NCI-H510A treated with DMSO at 0.1 percent for 48 hours (cell line): ENCODE measurements at places on chromosomes 12 and 14.
A peak's percentile ranks its signal among the peaks of the same experiment; 100 is the strongest.

- no peak for DNase-seq
These were observed 222.7 kb upstream of the NOVA1 start for GRCh38 chr14:26820572-26820971.

DNA sequence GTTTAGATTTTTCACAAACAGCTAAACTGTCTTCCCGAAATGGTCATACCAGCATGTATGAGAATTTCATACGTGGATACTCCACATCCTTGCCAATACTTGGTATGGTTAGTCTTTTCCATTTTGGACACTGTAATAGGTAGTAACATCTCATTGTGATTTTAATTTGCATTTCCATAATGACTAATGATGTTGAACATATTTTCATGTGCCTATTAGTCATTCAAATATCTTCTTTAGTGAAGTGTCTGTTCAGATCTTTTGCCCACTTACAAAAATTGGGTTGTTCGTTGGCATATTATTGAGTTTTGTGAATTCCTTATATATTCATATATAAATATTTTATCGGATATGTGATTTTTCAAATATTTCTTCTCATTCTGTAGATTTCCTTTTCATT lies 78.0 kb upstream of the GNG2 start:
- no peak for DNase-seq

DNA sequence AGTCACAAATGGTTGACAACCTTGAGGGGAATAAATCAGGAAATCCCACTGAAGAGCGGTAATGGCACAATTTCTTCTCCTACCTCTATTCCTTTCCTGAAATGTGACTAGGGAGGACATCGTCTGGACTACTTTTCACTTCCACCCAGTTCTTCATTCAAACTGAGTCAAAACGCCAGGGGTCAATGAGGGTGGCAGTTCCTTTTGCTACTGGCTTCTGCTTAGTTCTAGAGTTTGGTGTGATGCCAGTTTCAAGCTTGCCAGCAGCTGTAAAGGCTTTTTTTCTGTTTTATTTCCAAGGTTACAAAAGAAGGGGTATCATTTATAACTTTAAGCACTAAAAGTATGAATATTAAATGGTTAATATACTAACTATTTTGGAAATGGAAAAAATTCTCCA lies 286.5 kb downstream of the SOX5 start:
- no peak for DNase-seq

GRCh38 chr14:95961481-95961880 lies 77.7 kb upstream of the C14orf132 start:
- no peak for DNase-seq

GRCh38 chr14:32692441-32692840 lies 246.2 kb upstream of the NPAS3 start:
- no peak for DNase-seq

GRCh38 chr12:42039176-42039575 lies 105.5 kb downstream of the GXYLT1 start:
- no peak for DNase-seq

DNA sequence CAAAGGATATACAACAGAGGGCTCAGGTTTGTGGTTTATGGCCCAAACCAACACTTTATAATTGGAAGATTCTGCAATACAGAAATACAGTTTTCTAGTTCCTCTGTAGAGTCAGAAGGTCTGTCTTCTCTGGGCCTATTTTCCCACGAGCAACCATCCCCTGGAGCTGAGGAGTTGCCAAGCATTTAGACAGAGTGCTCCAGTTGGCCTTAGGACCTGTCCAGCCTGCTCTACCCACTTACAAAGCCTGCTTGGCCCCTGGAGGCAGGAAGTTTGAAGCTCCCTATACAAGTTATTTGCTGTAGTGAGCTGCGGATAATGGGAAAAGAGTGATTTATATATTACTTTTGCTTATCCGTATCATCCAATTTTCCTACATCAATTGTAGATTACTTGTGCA lies 60.8 kb upstream of the HSPB8 start:
- DNase-seq, result no peak

- DNase-seq, result no peak
These were observed 321.1 kb downstream of the NOVA1 start for GRCh38 chr14:26276757-26277156.

DNA sequence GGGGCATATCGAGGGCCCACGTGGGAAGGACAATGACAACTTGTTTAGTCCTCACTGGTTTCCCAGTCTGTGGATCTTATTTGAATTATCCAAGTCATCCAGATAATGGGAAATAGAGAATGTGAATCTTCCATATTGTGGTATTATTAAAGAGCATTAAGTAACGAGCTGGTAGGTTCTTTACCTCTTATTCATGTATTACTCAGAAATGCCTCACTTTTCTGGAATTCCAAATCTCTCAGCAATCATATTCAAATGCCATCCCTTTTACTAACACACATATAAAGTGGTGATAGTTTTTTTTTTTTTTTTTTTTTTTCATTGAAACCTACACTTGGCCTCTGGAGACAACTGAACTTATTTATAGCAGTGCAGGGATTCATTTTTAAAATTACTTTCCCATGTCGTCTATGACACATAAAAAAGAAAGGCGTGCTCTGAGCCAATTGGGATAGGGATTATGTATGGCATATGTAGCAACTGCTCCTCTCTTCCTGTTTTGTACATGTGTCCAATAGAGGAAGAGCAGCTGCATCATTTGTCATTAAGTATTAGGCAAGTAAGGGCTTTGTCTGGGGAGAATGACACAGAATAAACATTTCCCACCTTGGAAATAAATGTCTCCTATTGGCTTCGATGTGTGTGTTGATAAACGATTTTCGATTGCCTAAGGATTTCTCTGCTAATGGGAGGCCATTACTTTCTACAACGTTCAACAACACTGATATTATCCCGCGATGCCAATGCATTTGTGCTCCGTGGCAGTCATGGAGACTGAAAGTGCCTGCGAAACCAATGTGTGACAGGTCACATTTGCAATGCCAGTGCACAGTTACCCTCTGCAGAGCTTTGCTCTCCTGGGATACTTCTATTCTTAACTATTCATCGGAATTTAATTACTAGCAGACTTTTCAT lies 78.6 kb upstream of the IFNG-AS1 start:
- DNase-seq, result no peak

DNA sequence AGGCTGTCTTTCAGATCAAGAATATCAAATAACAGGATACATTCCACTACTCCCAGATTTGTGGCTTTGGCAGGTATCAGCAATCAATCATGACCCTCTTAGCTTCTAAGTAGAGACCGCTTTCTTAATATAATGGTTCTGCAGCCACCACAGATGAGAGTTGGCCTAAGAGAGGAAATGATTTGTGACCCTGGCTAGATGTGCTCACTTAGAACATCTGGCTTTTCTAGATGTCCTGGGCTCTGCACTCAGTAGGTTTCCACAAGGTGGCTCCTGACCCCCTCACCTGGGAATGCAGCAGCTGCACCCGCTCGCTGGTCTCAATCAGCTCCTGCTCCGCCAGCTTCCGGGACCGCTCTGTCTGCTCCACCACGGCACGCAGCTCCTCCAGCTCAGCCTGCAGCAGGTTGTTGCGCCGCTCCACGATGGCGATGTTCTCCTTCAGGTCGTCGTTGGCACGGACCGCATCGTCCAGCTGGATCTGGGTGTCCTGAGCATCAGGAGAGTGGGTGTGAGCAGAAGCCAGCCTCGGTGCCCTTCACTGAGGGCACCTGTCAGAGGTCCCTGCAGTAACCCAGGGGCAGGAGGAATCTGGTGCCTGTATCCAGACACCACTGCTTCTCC lies 8.9 kb downstream of the CMTM5 start:
- DNase-seq, result no peak

- DNase-seq, result no peak
These were observed 1.4 kb downstream of the MMAB start for GRCh38 chr12:109571773-109572505.

DNA sequence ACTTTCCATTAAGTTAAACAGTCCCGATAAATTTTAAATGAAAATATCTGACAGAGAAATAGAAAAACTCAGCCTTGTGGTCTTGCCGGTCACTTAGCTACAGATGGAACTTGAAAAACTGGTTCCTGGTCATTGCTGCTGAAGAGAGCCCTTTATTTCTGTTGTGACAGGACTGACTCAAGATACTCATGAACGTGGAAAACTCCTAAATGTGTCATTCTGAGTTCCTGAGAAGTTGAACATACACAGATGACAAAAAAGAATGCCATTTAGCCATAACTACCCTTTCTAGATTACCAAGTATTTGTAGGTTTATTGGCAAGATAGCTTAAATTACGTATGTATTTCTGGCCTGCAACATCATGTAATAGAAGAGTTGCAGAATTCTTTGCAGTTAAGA lies 134.2 kb downstream of the HMGA2 start:
- peak; percentile 62 for DNase-seq

DNA sequence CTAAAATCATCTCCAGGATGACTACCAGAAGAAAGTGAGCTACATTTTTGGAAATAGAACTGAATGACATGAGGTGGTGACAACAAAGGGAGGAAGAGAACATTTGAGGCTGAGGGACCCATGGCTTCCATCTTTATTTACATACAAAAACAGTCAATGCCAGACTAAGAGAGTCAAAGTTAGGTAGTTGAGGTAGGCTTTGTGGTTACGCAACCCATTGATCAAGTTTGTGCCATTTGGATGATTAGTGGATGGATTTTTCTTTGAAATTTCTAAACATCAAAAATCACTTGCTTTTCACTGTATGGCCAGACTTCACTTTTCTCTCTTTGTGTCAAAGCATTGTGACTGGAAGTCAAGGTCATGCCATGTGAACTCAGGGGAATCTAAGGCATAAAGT lies 22.9 kb downstream of the ASCL1 start:
- no peak for DNase-seq

GRCh38 chr14:24634158-24634557 lies at the start of gene GZMB:
Gene GZMB, minus strand, starts transcription at chr14:24634190. Its CDS starts 30 bp downstream, at chr14:24634160.
- DNase-seq, result no peak

DNA sequence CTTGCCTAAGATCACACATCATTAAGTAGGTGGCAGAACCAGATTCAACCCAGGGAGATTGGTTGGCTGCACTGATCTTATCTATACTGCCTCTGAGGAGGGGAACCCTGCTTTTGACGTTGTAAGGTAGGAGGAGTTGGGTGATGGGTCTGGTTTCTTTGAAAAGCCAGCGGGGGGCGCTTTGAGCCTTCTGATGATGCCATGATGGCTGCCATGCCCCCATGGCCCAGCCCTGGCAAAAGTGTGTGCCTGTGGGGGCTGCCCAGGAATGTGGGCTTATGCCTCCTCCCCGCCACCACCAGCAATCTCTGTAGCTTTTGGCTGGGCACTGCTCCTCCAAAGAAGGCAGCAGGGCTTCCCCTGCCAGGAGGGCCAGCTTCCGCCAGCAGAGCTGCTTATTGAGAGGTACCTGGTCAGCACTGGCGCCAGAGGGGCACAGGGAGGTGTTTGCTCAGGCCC lies 224.3 kb downstream of the SLC41A2 start:
- DNase-seq, result no peak

- no peak for DNase-seq
These were observed 17.9 kb downstream of the SRGAP1 start for GRCh38 chr12:63862187-63862968.
